Fibroblast of pulmonary artery (primary cell): ENCODE measurements at places on chromosomes 2 and 18.
A peak's percentile ranks its signal among the peaks of the same experiment; 100 is the strongest.

GRCh38 chr2:2577407-2577831 lies 246.3 kb upstream of the MYT1L start:
- DNase-seq = no peak

DNA sequence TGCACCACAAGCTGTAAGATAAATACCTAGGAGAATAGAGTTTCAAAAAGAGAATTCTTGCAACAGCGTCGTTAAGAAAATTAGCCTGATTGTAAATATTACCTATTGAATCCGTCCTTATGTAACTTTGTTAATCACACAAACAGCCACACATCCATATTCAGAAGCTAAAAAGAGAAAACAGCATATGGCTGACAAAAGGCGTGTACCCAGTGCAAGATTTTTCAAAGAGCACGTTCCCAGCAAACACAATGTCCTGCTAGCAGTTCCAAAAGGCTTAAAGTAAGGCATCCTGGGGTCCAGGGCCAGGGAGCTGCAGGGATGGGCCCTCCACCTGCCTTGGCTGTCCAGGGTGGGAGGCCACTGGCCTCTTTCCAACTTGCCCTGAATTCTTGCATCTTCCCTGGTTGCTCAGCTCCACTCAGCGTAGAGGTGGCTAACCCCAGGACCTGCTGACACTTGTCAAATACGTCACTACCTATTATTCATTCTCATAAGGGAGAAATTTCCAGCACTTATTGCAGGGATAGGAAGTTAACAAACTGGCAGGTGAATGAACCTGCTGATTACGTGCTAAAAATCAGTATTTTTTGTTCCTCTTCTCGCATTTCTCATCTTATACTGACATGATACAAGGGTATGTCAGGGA lies 102.1 kb upstream of the NEDD4L start:
- no peak for DNase-seq

DNA sequence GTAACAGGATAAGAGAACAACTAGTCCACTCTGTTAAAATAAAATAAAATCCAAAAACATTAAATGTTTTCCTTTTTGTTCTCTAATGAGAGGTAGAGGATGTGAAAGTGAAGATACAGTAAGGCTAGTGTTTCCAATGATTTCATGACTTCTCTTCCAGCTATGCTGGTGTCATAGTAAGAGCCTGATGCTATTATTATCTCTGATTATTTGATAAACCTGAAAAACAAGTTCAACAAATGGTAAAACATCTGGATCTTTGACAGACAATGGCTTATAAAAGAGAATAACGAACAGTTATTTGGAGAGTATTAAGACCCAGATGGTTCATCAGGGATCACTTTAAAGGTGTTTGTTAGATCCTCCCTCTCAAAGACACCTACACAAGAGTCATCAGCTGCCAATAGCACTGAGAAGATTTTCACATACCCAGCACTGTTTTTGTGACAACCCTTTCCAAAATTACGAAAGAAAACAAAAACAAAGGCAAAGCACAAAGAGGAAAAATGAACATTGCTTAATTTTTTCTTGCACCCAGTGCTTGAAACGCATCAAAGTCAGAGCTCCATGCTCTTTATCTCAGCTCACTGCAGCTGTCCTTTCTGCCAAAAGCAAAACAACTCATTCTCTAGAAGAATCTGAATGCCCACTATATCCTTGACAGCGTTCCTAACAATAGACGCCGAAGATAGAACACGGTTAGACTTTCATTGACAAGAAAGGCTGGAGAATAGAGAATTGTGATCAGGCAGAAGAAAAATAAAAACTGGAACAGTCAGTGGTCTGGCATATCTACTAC lies 168.6 kb downstream of the SLC8A1 start:
- no peak for DNase-seq

- no peak for DNase-seq
These were observed 29.2 kb downstream of the DYTN start for GRCh38 chr2:206688990-206689389.

DNA sequence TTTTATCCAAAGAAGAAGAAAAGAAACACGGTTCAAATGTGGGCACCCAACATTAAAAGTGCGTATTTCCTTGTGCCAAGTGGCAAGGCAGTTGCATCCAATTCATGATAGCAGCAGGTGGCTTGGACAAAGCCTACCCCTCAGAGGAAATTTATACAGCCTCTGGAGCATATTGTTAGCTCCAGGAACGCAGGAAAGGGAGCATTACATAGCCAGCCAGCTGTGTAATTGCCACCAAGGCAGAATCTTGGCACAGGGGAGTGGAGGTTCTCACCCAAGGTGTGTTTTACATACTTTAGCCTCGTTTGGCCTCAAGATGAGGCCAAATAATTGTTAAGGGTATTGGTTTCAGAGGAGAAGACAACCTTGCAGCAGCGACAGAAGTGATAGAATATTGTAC lies 526.9 kb downstream of the TMEM182 start:
- no peak for DNase-seq

DNA sequence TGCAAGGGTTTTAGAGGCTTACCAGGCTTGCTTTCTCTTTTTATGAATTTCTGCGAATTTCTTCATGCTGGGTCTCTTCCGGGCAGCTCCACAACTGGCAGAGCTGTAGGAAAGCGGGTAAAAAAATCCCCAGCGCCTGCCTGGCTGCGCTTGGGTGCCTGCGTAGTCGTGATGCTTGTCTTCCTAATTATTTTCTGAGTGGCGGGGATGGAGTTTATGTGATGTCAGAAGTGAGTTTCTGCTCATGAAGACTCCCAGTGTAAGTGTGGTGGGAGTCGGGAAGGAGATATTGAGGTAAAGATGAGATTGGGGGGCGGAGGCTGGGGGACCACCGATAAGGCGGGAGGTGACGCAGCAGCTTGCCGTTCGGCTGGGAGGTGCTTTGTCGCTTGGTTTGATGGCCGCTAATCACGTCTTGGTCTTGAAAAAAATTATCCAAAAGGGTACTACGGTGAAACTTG lies 229.8 kb downstream of the LDLRAD4 start:
- no peak for DNase-seq

- no peak for DNase-seq
These were observed 61.5 kb upstream of the PPM1B start for GRCh38 chr2:44107086-44107740.

GRCh38 chr18:55233857-55234256 lies 274.6 kb upstream of the CCDC68 start:
- peak; percentile 69 for DNase-seq

GRCh38 chr2:122266636-122267035 lies 511.2 kb downstream of the TSN start:
- peak; percentile 10 for DNase-seq

GRCh38 chr18:79681484-79682387 lies 2.1 kb downstream of the CTDP1 start:
- no peak for DNase-seq

- DNase-seq = peak; percentile 69
These were observed 3.5 kb downstream of the CNDP2 start for GRCh38 chr18:74499633-74500032.

DNA sequence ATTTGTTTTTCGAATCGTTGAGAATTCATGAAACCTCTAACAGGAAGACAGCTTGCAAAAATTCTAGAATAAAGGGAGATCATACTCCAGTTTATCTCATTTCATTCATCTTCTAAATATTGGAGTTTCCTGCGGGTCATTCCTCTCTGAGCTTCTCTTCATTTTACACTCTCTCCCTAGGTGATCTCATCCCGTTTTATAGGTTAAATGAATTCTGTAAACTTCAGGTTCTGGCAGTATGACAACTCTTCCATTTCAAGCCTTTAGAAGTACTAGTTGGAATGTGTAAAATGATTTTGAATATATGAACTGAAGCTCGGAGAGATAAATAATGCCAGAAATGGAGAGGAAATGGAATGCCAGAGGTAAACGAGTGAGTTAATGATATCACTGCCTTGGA lies 312.4 kb downstream of the METTL4 start:
- DNase-seq = no peak

GRCh38 chr2:104025295-104025694 lies 828.6 kb upstream of the POU3F3 start:
- DNase-seq = no peak

DNA sequence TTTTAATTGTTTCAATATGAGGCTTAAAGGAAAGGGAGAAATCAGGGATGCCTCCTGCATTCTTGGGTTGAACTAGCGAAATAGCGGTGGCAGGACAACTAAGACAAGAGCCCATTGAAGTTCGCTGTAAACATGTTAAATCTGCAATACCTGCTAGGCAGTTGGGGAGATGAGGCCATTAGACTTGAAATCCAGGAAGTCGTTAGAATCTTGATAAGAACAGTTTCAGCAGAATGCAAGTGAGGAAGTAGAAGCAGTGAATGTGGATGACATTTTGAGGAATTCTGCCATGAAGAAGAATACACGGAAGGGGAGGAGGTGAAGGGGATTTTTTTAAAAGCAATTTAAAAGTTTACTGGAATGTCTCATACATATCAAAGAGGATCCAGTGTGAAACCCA lies 109.7 kb downstream of the LPIN1 start:
- DNase-seq = no peak

DNA sequence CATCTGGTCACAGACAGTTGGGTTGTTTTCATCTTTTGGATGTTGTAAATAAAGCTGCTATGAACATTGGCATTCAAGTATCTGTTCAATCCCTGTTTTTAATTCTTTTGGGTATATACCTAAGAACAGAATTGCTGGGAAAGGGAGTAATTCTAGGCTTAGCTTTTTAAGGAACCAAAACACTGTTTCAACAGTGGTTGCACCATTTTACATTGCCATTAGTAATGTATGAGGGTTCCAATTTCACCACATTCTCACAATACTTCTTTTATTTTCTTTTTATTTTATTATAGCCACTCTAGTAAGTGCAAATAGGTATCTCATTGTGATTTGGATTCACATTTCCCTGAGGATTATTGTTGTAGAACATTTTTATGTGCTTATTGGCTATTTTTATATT lies 108.9 kb upstream of the GLS start:
- no peak for DNase-seq

GRCh38 chr2:174970092-174970491 lies 35.1 kb downstream of the CHN1 start:
- DNase-seq = no peak
